ENCODE measurements at places on chromosomes 7 and 10.

DNA sequence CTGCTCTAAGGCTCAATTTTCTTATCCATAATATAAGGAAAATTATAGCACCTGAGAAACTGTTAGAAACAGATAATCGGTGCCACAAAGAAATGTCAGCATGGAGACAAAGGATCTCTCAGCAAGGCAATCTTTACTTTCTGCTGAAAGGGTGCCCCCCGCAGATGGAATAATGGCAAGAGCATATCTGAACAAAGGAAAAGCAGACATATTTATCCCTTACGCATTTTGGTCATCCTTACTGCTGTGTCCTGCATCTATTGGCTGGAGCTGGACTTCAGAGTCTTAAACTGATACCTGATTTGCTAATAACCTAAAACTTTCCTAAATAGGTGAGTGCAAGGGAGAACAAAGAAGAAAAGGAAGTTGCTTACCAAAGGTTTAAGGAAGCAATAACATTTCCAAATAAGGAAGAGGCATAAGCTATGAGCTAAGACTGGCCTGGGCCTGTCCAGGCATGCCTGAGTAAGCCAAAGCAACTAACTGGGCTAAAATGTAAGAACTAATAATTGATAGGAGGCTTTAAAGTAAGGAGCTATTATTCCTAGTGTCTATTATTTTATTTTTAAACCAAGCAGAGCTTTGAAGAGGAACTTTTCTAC is 39.6 kb upstream of the ELMO1 start:
- DNase-seq, result no peak

- no peak for DNase-seq
Observed at GRCh38 chr7:52498366-52498765, 537.1 kb upstream of the POM121L12 start.

- no peak for DNase-seq
Observed at GRCh38 chr10:2839081-2839725, 228.1 kb upstream of the PFKP start.

DNA sequence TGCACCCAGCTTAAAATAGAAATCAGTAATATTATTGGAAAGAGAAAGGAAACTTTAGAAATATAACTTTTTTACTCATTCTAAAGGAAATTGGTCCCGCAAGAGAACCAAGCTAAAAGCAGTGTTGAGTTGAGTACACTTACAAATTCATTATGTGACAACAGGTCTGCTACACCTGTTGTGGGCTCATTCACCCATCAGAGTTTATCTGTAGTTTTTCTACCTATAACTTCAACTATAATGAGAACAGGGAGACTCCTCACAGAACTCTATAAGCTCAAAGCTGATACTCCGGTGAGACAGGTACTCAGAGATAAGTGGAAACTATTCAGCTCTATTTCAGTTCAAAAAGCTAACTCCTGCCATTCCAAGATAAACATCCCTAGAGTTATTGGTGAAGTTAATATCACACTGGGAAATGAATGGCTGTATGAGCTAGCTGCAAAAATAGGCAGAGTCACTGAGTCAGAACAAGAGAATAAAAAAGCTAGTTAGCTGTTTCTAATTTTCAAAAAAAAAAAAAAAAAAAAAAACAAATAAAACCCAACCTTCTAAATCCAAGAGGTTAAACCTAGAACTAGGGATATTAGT is 121.3 kb downstream of the PPP1R3A start:
- DNase-seq, result no peak

GRCh38 chr10:9921544-9921943 is 1096.1 kb upstream of the CELF2 start:
- DNase-seq, result no peak

DNA sequence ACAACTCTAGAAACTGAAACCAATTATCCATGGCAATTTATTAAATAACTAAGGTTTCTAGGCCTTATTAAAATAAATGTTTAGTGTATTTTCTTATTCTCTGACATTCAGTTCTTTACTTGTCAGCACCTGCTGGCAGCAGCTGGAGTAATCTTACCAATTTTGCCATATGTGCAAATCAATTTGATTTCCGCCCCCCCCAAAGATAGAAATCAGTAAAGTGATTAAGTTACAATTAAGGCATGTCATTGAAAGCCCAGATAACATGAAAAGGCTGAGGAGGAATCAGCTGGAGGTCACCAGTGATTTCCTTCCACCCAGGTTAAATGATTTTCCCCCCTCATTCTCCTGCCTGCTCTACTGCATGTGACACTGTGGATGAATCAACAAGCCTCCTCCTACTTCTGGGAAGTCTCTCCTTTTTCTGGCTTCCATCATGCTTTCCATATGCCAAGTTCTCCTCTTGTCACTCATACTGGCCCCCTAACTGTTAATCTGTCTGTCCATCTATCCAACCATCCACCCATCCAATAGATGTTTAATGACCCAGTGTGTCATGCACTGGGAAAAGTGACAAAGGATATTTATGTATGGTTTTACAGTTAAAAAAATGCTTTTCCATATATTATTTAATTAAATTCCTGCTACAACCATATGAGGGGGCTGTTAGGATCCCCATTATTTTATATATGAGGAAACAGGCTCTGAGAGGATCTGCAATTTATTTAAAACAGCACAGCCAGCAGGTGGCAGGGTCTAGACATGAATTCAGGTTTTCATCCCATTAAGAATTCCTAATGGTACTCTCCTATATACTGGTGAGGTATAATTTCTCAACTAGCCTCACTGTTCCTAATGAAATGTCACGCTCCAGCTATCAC is 116.5 kb downstream of the ATXN7L1 start:
- DNase-seq, result no peak

DNA sequence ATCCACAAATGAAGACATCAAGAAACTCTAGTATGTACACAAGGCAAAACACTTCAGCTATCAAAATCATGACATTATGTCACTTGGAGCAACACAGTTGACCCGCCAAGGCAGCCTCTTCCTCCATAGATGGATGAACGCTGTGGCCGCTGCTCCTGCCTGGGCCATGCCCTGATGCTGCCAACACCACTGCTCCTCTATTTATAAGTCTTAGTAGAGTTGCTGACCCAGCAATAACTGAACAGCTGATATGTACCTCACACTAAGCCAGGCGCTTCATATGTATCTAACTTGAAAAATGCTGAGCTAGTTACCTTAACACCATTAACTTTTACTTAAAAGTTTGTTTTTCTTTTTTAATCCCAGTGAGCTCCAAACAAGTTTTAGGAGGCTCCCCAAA is 131.9 kb downstream of the LYZL1 start:
- DNase-seq, result no peak

- DNase-seq, result no peak
Observed at GRCh38 chr10:42790835-42791234, 8.2 kb downstream of the BMS1 start.

DNA sequence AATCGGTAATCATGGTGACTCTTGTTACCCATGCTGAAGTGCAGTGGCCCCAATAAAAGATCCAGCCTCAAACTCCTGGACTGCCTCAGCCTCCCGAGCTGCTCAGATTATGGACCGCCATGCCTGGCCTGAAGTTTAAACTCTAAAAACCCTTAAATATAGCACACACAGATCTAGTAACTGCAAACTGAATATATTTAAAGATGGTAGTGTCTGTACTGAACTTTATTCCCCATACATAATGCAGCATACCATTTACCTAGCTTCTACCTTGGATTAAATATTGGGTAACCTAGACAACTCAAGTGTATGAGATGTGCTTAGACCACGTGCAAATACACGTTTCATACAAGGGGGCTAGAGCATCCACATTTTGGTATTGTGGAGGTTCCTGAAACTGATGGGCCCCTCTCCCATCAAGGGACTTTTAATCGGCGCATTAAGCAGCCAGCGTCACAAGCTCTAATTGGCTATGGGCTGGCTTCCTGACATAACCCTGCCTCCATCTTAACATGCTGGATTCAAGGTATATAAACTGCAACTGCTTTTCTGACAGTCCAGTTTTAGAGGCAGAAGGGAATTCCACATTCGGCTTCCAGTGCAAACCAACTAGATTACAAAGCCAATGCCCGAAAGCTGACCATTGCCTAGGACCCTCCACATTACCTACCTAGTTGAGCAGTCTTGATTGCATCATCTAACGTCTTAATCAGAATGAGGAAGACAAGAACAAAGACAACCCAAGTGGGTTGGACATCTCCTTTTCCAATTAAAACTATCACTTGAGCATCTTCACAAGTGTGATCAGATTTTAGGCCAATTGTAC is 13.0 kb downstream of the HNRNPA2B1 start:
- DNase-seq, result no peak

- DNase-seq, result no peak
Observed at GRCh38 chr10:28722065-28722803, 44.9 kb downstream of the BAMBI start.

DNA sequence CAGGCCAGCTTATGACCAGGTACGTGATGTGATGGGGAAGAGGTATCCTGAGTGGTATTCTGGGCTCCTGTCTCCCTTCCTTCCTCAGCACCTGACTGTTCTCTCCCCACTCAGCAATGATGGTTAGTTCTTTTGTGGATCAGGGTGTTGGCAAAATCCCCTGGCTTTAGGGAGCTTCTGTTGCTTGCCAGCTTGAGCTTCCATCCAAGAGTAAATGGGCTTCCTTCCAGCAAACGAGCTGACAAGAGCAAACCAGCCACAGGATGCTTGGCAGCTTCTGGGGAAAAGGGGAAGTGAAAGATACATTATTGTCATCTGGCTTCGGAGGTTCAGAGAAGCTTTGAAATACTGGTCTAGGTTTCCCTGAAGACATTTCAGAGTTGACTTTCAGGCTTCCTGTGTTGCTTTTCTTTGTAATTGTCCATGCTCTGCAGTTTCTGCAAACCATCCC is 5.2 kb downstream of the DUSP5 start:
- DNase-seq, result no peak

DNA sequence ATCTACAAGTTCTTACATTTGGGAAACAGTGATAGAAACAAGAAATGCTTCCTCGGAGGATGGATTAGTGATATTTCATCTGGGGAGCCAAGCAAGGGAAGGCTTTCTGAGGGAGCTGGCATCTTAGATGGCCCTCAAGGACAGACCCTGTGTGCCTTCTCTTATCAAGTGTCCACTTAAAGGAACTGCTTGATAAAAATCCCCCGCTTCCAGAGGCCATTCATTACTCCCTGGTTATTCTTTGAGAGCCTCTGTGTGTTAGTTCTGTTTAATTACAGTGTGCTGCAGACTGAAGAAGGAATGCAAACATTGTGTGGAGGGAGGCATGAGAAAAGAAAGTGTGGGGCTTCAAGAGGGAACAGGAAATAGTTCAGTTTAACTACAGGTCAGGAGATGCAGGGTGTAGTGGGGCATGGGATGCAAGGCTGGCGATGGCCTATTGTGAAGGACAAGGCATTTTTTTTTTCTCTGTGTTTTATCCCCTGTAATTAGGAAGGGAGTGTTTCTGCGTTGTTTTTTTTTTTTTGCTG is 145.4 kb downstream of the SNX10 start:
- no peak for DNase-seq

- DNase-seq, result no peak
Observed at GRCh38 chr10:51367127-51367526, 292.8 kb downstream of the PRKG1 start.

DNA sequence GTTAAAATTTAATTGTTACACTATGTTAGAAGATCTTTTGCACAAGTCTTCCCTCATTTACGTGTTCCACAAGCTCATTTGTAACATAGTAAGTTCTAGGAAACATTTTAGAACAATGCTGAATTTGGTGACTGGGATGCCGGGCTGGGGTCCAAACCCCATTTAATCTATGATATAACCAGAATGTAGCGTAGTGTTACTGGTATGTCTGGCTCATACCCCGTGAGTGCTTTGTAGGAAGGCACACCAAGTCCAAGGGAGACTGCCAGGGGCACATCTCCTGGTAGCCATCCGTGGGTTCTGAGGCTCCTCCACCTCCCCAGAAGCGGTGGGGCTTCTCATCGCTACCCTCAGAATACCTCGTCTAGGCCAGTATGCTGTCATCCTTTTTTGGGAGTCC is 21.3 kb upstream of the TMEM236 start:
- no peak for DNase-seq

GRCh38 chr7:123209786-123210185 is 10.0 kb upstream of the SLC13A1 start:
- DNase-seq, result no peak

DNA sequence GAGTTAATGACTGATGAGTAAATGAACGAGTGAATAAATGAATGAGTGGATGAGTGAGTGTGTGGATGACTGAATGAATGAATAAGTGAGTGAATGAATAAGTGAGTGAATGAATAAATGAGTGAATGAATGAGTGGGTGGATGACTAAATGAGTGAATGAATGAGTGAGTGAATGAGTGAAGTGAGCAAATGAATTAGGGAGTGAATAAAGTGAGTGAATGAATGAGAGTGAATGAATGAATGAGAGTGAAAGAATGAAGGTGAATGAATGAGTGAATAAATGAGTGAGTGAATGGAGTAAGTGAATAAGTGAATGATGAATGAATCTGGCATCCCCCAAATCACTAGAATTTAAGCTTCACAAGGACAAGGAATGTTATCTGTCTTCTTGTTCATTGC is 1253.0 kb downstream of the TYW1 start:
- no peak for DNase-seq

DNA sequence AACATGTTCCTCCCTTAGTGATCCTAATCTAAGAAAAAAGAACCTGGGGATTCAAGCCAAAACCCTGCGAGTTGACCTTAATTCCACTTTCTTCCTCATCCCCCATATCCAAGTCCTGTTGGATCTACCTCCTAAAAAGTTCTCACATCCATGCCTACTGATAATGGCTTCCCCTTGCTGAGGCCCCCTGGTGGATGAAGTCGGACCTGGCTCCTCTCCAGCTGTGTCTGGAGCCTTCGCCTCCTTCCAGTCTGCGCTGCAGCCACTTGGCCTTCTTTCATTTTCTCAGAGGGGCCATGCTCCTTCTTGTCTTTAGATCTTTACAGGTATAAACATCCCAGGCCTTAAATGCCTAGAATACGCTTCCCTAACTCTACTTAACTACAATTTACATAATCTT is 8.1 kb downstream of the PDE1C start:
- DNase-seq, result no peak

GRCh38 chr7:80347173-80347572 is 164.7 kb downstream of the GNAT3 start:
- DNase-seq, result no peak

DNA sequence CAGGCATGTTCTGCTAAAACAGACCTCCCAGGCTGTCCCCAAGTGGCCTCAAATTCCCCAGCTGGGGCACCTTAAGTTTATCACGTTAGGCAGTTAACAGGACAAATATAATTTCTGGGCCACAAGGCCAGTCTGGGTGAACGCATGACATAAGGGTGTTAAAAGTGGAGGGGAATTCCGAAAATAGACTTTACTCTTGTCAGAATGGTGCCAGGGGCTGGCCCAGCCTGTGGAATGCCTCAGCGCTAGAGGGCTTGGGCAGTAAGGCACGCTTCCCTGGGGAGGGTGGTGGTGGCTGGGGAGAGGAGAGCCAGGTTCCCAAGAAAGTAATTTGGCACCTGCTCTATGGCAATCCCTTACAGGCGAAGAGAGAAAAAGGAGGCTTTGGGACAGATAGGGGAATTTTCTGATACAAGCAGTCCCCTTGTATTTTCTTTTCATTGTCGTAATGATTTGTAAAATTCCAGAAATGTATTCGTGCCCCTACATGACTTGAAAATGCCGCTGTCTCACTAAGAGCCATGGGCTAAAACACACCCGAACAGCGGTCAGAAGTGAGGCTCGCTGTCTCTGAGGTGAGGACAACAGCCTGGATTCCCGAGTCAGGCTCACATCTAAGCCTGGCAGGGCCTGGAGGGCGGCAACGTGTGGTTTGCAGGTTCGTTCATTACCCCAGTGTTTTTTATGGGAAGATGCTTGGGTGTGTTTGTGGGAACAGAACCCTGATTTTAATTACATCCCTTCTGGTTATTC is 463.2 kb upstream of the GALNT17 start:
- no peak for DNase-seq

GRCh38 chr10:89653410-89653869 is 8.4 kb upstream of the PANK1 start:
- no peak for DNase-seq
